Pancreas (tissue), 10 donors: ENCODE measurements at places on chromosomes 12 and 14.

GRCh38 chr14:78448164-78449094, 278.3 kb downstream of the NRXN3 start:
- DNase-seq = no peak

DNA sequence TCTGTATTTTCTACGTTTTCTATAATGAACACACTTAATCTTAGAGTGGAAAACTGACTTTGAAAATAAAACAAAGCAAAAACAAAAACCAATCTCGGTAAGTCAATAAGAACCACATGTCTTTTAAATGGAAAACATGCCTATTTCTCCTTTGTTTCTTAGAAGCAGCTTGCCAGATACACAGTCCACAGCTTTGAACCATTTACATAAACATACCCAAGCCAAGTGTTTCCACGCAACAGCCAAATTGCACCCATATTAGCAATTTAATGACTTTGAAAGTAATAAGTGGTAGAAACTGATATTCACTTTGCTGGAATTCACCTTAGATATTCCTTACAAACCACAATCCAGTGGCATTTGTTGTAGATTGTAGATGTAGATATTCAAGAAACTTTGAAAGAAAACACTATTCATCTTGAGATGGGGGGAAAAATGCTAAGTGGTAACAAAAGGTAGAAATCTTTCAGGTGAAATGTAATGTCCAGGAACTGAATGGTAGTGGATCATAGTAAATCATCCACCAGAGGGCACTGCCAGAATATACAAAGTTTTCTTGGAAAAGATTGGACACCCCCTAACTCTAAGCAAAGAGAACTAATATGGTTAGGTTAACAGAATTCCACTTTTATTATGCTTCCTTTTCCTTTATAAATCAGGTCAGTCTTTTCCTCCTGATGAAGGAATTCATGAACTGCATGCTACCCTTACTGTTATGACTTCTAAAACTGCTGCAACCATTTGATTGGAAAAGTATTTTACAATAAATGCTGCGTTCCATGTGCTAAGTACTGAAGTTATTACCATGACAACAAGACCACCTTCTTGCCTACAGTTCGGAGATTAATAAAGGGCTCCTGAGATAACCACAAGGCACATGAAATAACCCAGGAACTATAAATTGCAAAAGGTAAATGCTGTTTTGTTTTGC, 69.8 kb downstream of the RERG start:
- DNase-seq = no peak

GRCh38 chr12:118494776-118495175, 118.4 kb downstream of the SUDS3 start:
- DNase-seq = no peak

DNA sequence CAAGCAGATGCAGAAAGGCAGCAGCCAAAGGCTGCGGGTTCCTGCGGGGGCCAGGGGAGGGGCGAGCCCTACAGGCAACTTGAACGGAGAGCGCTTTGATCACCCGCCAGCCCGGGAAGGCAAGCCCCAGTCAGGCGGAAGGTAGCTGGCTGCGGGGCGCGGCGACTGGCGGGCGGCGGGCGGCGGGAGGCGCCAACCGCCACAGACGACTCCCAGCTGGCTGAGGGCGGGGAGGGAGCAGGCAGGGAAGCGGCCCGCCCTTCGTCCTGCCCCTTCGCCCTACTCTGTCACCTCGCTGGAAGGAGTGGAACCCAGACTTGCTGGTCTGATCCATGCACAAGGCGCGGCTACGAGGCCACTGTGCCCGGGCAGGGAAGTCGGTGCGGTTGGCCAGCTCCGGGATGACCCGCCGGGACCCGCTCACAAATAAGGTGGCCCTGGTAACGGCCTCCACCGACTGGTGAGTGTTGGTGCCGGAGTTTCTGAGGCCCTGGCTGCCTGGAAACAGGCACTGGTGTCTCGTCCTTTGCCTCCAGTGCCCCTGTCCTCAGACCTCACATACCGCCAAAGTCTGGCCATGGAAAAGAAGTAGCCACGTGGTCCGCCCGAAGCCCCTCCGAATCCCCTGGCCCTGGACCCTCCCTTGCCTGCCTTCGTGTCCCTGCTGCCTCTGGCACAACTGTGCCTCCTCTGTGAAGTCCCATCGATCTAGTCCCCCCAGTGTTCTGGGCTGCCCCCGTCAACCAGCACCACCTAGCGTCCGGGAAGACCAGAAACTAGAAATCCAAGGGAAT, 15.4 kb upstream of the CARMIL3 start:
- DNase-seq = peak; percentile 84

DNA sequence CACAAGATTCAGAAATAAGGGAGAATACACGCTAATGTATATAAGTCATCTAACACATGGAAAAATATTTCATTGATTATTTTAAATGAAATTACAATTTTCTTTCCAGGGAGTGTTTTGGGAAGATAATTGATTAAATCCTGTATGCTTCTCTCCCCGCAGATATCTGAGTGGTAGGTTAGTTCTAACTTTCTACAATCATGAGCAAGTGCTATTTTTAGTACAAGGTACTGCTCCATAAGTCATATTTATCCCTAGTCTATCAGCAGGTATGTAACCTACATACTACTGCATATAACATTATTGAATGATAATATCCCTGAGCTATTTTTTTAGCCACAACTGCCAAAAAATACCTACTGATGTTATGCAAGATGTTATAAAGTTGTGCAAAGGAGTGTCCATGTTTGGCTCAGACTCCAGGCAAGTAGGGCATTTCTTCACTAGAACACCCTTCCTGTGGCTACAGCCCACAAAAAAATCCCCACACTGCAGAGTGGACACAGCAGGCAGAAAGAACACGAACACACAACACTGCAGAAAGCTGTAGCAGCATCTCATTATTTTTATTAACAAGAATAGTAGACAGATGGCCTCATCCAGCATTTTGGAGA, 87.0 kb downstream of the SEC23A start:
- no peak for DNase-seq
